ENCODE measurements at places on chromosomes 2 and 18. TPM values are rescaled to one million over a fixed set of nuclear protein-coding genes. Genes with fewer than 3 reads are reported as not detected.

ARMC9 gene
- total RNA-seq = 8.6 TPM

SERPINB10 gene
- total RNA-seq = 3.4 TPM

TMEM247 gene
- not detected for total RNA-seq

PID1 gene
- total RNA-seq = 0.53 TPM

THADA gene
- total RNA-seq = 18.2 TPM

GALR1 gene
- not detected for total RNA-seq

NEURL3 gene
- 0.34 TPM for total RNA-seq

XDH gene
- total RNA-seq = not detected

PPIL3 gene
- total RNA-seq = 24.4 TPM

GPR75 gene
- 0.94 TPM for total RNA-seq

PLA2R1 gene
- total RNA-seq = 6.4 TPM
